ENCODE measurements at places on chromosomes 13 and 19.

GRCh38 chr13:94209117-94209516, 270.4 kb downstream of the DCT start:
- no peak for DNase-seq

GRCh38 chr13:83100237-83100636, 782.0 kb downstream of the SLITRK1 start:
- DNase-seq: no peak

DNA sequence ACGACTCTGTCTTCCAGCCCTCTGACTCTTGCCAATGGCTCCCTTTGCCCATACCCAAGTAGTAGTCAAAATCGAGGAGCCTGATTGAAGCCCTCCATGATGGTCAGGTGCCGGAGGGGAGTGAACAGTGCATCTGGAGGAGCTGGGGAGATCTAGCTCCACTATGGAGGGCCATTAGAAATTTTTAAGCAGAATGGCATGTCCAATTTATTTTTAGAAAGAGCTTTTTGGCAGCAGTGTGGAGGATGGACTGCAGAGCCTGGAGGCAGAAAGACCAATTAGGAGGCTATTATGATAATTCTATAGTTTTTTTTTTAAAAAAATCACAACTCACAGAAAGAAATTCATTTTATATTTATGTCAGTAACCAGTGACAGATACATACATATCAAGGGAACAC, 92.7 kb upstream of the SLC7A1 start:
- DNase-seq: no peak

DNA sequence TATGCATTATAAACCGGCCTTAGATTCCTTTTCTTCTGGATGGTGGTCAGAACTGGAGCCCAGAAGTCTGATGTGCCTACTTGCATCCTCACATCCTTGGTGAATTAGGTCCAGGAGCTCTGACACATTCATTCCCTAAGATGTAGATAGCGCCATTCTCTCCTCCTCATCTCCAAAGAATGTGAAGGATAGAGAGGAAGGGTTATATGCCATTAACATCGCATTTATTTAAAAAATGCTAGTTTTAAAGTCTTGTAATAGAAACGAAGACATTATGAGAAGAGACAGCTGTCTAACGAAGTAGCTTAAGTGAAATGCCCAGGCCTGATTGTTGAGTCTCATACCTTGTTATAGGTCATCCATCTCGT, 9.7 kb downstream of the MBNL2 start:
- no peak for DNase-seq

- no peak for DNase-seq
Measured at GRCh38 chr19:13623716-13624710, 117.7 kb upstream of the CACNA1A start.

- DNase-seq: no peak
Measured at GRCh38 chr13:106493533-106494220, 41.8 kb downstream of the EFNB2 start.

DNA sequence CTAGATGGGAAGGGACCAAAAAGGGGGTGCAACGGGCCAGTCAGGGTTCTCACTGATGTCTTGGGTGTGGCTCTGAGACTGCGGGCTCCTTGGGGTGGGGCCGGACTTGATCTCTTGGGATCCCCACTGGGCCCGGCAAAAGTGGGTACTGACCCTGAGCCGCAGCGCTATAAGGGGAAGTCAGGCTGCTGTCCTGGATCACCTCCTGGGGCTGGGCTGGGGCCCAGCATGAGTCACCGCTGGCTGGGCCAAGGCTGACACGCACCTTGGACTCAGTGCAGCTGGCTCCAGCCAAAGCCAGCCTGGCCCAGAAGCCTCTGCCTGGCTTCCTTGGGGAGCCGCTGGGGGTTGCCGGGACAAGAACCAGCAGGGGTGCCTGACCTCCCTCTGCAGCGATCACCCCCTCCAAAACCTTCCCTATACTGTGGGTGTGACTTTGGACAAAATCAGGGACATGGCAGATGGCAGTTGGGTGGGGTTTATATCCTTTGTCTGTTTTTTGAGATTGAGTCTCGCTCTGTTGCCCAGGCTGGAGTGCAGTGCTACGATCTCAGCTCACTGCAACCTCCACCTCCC, 617 bp upstream of the IQCN start:
- DNase-seq: peak; percentile 95

DNA sequence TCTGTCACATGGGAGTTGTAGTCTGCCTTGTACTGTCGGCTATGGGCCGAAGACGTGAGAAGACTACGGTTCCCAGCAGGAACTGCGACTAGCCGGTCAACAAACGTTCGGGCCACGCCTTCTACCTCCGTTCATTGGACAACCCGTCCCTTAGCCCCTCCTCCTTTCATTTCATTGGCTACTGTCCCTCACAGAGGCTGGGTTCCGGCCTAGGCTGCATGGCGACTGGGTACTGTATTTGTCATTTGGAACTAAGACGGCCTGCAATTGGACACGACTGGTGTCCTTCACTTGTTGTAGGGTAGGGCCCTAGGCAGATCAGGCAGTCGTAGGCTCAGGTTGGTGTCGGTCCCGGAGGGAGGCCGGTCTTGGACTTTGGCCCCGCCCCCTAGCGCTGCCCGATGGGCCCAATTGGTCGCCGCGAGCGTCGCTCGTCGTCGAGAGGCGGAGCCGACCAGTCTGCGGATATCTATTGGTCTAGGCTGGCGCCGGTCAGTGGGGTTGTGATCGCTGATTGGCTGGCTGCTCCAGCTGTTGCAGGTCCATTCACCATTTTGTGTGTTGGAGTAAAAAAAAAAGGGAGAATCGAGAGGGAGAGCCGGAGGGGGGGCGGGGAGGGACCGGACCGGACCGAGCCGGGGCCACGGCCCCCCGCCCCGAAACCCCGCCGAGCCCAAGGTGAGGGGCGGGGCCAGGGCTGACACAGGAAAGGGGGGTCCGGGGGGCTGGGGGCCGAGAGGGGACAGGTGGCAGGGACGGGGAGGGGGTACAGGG, at the start of gene CIC:
Gene CIC, plus strand, starts transcription at position 549 of the 774 bp plus-strand sequence. CDS start 2,532 bp downstream, outside the sequence.
- DNase-seq: peak; percentile 100

DNA sequence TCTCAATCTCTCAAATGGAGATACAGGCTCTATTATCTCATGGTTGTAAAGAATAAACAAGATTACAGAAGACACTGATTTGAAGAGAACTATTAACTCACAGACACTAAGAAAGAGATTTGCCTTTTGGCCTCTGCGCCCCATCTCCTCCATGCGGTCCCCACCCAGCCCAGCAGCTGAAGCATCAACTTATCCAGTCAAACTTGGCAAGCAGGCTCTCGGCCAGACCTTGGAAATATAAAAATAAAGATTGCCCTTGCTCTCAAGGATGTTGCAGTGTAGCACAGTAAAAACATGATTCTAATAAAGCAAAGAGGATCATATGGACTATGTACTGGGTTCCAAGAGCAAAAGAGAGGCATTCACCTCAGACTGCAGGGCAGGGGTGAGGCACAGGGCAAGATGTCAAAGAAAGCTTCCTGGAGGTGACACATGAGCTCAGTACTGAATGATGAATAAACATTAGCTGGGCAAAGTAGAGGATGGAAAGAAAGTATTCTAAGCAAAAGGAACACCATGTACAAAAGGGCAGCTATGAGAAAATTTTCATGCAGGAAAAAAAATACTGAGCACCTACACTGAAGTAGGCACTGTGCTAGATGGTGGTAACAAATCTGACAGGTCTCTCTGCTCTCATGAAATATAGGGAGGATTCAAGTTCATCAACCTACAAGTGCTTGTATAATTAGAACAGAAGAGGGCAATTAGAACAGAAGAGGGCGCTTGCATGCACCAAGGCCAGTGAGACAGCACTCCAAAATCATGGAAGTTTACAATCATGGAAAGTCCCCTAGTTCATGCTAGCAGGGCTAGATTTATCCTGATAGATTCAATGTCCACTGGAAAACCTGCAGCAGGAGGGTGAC, 85.0 kb downstream of the SACS start:
- no peak for DNase-seq

DNA sequence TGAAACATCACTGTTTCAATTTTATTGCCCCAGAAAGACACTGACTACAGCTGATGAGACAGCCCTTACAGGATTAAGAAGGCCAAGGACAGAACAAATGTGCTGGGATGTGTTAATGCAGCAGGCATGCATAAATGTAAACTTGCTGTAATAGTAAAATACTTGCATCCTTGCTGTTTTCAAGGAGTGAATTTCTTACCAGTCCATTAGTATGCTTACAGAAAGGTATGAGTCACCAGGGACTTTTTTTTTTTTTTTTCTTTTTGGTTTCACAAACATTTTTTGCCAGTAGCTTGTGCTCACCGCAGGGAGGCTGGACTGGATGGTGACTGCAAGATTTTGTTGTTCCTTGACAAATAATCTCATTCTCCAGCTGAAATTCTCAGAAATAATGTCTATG, 55.1 kb downstream of the GPR180 start:
- no peak for DNase-seq

DNA sequence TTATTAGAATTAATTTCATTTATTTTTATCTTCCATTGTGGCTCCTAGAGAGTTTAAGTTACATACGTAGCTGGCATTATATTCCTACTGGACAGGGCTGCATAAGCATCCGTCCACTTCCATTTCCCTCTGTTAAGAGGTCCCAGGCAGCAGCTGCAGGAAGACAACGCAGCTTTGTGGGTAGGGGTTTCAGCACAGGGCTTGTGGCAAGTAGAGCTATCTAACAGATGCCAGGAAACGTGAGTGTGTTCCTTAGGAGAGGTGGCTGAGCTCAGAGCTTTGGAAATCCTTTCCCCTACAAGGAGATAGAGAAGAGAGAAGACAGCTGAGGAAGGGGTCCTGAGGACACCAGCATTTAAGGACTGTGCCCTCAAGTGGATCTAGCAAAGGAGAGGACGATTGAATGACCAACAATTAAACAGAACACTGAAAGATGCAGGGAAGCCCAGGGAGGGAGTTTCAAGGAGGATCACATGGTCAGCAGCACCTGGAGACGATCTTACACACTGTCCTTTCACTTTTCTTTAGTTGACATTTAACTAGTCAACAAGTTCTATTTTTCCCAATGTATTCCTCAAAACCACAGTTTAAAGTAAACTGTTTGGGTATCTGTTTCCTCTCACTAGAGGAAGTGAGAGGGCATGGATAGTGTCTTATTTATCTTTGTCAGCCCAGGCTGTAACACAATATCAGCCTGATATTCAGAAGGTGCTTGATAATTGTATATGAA, 2.3 kb upstream of the N4BP2L1 start:
- DNase-seq: no peak

GRCh38 chr13:23985839-23986238, 88.5 kb upstream of the C1QTNF9B start:
- DNase-seq: no peak

GRCh38 chr13:110179116-110179856, 127.7 kb downstream of the COL4A1 start:
- DNase-seq: no peak

DNA sequence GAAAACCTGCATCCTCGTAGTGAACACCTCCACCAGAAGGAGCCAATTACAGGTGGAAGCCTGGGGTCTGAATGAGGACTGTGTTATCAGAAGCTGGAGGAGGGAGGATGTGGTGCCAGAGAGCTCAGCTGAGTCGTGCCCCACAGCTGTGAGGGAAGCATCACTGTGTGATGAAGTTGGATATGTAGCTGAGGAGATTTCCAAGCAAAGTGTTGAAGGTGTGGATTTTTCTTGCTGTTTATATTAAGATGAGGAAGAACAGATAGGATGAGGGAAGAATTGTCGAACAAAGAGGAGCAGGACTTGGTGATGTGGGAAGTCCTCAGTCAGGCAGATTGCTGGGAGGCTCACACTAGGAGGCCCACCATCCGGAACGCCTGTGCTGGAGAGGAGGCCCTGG, 4.4 kb downstream of the RAB20 start:
- no peak for DNase-seq

- DNase-seq: no peak
Measured at GRCh38 chr13:25980255-25980654, 71.6 kb downstream of the SHISA2 start.

DNA sequence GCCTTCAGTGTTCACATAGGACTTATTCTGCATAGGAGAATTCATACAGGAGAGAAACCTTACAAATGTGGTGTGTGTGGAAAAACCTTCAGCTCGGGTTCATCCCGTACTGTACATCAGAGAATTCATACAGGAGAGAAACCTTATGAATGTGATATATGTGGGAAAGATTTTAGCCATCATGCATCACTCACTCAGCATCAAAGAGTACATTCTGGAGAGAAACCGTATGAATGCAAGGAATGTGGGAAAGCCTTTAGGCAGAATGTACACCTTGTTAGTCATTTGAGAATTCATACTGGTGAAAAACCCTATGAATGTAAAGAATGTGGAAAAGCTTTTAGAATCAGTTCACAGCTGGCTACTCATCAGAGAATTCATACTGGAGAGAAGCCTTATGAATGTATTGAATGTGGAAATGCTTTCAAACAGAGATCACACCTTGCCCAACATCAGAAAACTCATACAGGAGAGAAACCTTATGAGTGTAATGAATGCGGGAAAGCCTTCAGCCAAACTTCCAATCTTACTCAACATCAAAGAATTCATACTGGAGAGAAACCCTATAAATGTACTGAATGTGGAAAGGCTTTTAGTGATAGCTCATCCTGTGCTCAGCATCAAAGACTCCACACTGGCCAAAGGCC, 13.4 kb upstream of the ZFP28 start:
- no peak for DNase-seq

GRCh38 chr13:59609421-59609820, 554.3 kb downstream of the DIAPH3 start:
- DNase-seq: no peak

- DNase-seq: no peak
Measured at GRCh38 chr13:67045357-67045756, 184.8 kb downstream of the PCDH9 start.

DNA sequence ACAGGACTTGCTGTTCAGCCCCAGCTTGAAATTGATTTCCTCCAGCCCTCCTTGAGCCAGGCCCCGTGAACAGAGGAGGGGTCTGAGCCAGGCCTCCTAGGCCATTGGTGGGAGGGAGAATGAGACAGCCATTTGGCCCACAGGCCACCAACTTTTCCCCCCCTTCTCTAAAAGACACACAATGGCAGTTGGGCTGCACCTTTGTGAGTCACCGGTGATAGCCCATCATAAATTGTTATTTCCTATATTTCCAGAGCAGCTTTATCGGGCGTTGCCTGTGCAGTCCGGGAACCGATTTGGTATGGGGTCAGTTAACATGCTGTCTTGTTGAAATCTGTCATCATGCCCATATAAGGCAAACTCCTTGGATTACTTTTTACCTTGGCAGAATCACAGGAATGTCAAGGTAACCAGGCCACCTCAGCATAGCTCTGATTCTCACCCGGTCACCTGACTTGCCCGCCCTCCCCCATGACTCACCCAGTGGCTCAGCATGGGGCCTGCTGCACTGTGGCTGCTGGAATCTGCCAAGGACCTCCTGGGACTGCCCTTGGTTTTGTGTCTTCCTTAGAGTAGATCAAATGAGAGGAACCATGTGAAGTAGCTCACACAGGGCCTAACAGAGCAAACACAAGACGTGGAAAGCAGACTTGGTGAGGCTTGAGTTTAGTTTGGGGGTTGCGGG, 36.1 kb downstream of the ACTN4 start:
- DNase-seq: peak; percentile 77

- no peak for DNase-seq
Measured at GRCh38 chr13:86003029-86003428, 203.8 kb upstream of the SLITRK6 start.

- no peak for DNase-seq
Measured at GRCh38 chr19:15846923-15847322, 31.5 kb upstream of the OR10H1 start.

GRCh38 chr19:50823389-50824042, at the start of gene KLK1:
Gene KLK1 (minus strand): TSS chr19:50823787. CDS start chr19:50823748, 39 bp downstream.
- no peak for DNase-seq

- DNase-seq: no peak
Measured at GRCh38 chr13:100203696-100204367, 114.9 kb downstream of the PCCA start.

Data from tibial artery (tissue), 4 donors.